Endothelial cell of umbilical vein (primary cell): ENCODE measurements at places on chromosomes 4 and X. TPM values are rescaled to one million over a fixed set of nuclear protein-coding genes. Genes with fewer than 3 reads are reported as not detected.

GRCh38 chr4:168859888-168860694, 150.0 kb downstream of the CBR4 start:
- H3K27me3 ChIP-seq: no peaks in the 10 kb centered on the region
- H3K36me3 ChIP-seq: no peaks in the 10 kb centered on the region
- no peak for DNase-seq
- H3K4me1 ChIP-seq: no peaks in the 10 kb centered on the region
- H3K4me3 ChIP-seq: no peak overlapping the region

GRCh38 chrX:112766774-112767173, 73.9 kb downstream of the AMOT start:
- no peak overlapping the region for H3K27ac ChIP-seq
- H3K27me3 ChIP-seq: no peaks in the 10 kb centered on the region
- H3K4me1 ChIP-seq: no peaks in the 10 kb centered on the region
- H3K4me3 ChIP-seq: no peak overlapping the region

- H3K36me3 ChIP-seq: no peaks in the 10 kb centered on the region
- DNase-seq: no peak
- no peak overlapping the region for H3K27ac ChIP-seq
Observed at GRCh38 chrX:136015016-136015415, 29.8 kb downstream of the SLC9A6 start.

GRCh38 chr4:122668241-122668640, 47.4 kb upstream of the IL21 start:
- no peak overlapping the region for H3K4me3 ChIP-seq
- no peaks in the 10 kb centered on the region for H3K36me3 ChIP-seq
- H3K27me3 ChIP-seq: no peaks in the 10 kb centered on the region
- DNase-seq: no peak
- H3K27ac ChIP-seq: no peak overlapping the region

DNA sequence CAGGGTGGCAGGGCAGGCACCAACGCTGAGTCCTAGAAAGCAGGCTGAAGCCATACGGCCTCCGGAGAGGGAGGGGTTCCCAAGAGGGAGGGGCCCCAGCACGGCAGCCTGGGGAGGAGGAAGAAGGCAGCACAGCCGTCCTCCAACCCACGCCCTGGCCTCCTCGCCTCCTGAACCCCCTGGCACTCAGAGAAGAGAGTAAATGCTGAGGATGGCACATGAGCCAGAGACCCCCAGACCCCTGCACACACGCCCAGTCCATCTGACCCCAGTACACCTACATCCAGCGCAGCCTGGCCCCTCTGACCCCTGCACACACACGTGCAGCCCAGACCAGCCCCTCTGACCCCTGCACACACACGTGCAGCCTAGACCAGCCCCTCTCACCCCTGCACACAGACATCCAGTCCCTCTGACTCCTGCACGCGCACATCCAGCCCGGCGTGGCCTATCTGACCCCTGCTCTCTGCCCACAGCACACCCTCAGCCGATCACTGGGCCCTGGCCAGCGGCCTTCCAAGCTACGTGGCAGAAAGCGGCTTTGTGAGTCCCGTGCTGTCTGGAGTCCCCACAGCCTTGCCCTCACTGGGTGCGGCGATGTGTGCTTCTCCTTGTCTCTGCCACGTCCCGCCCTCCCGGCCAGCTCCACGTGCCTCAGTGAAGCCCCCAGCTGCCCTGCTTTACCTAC, 18.5 kb downstream of the ATP5ME start:
- H3K27me3 ChIP-seq: no peaks in the 10 kb centered on the region
- H3K4me1 ChIP-seq: no peaks in the 10 kb centered on the region
- DNase-seq: no peak
- no peaks in the 10 kb centered on the region for H3K36me3 ChIP-seq
- no peak overlapping the region for H3K27ac ChIP-seq

DNA sequence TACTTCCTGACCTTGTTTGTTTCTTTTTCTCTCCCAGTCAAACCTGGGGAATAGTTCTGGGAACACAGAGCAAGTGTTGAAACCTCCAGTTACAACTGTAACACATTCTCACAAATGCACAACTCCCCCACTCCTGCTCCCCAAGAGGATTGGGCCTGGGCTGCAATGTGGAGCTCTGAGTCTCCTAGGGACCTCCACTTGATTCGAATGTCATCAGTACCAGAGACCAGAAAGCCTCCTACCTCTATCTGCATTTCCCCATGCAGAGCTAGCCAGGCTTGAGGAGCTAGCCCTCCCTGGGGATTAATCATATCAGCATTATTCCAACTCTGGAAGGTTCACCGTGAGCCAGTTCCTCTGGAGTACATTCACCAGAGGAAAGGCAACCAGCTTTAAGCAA, 41.7 kb upstream of the CITED1 start:
- DNase-seq: no peak
- H3K36me3 ChIP-seq: no peaks in the 10 kb centered on the region
- H3K27me3 ChIP-seq: no peaks in the 10 kb centered on the region

MAGEC3 gene
- polyA plus RNA-seq: 0.07 and 0.08 TPM in 2 replicates

GPR173 gene
- polyA plus RNA-seq: 9.2 and 12.7 TPM in 2 replicates

DNA sequence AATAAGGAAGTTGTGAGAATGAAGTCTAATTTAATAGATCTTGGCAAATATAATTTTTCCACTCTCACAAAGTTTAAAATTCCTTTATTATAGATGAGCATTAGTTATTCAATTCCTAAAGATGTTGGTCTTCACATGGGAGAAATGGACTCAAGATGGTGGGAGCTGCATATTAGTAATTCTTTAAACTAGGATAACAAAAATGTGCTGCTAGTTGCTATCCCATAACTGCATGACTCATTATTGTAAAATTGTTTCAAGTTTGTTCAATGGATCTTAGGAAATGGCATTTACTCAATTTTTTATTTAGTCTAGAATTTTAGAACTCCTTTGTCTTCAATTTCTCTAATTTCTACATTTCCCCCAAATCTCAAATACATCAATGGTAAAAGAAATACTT, 155.8 kb downstream of the ATP10D start:
- no peaks in the 10 kb centered on the region for H3K4me1 ChIP-seq
- H3K4me3 ChIP-seq: no peak overlapping the region
- no peaks in the 10 kb centered on the region for H3K36me3 ChIP-seq
- no peak overlapping the region for H3K27ac ChIP-seq
- no peak for DNase-seq

DNA sequence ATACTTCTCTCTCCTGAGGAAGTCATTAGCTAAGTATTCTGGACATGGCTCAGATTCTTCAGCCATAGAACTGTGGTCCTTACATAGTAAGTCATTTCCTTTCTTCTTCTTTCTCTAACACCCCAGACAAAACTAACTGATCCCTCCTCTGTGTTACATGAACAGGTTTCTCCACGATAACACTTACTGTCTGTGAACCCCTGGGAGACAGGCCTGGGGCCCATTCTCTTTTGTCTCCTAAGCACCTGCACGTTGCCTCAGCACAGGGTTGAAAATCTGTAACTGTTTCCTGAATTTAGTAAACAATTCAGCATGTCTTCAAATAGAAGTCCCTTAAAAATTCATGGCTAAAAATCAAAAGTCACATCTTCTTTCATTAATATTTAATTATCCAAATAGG, 24.7 kb downstream of the APBB2 start:
- H3K27ac ChIP-seq: peak overlapping the region; percentile 2
- H3K4me3 ChIP-seq: no peak overlapping the region
- no peak for DNase-seq

GRCh38 chrX:130395341-130395740, 6.4 kb upstream of the RBMX2 start:
- H3K27me3 ChIP-seq: no peaks in the 10 kb centered on the region
- H3K36me3 ChIP-seq: no peaks in the 10 kb centered on the region
- no peaks in the 10 kb centered on the region for H3K4me1 ChIP-seq
- no peak for DNase-seq

DNA sequence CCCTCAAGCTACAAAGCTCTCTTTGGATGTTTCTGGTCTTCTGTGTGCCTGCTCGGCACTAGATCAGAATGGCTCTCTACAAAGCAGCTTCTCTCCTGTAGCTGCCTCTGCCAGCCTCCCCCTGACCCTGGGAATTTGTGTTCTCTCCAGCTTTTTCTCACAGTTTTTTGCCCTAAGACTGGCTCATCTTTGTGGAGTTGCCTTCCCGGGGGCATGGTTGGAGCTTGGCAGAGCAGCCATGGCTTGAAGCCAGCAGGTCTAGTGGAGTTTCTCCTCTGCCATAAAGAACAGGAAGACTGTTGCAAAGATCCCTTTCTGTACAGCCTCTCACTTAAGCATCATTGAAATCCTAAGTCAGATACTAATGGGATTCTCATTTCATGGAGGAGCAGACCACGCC, 163.3 kb upstream of the MAMLD1 start:
- no peaks in the 10 kb centered on the region for H3K27me3 ChIP-seq
- H3K36me3 ChIP-seq: no peaks in the 10 kb centered on the region
- DNase-seq: no peak

DNA sequence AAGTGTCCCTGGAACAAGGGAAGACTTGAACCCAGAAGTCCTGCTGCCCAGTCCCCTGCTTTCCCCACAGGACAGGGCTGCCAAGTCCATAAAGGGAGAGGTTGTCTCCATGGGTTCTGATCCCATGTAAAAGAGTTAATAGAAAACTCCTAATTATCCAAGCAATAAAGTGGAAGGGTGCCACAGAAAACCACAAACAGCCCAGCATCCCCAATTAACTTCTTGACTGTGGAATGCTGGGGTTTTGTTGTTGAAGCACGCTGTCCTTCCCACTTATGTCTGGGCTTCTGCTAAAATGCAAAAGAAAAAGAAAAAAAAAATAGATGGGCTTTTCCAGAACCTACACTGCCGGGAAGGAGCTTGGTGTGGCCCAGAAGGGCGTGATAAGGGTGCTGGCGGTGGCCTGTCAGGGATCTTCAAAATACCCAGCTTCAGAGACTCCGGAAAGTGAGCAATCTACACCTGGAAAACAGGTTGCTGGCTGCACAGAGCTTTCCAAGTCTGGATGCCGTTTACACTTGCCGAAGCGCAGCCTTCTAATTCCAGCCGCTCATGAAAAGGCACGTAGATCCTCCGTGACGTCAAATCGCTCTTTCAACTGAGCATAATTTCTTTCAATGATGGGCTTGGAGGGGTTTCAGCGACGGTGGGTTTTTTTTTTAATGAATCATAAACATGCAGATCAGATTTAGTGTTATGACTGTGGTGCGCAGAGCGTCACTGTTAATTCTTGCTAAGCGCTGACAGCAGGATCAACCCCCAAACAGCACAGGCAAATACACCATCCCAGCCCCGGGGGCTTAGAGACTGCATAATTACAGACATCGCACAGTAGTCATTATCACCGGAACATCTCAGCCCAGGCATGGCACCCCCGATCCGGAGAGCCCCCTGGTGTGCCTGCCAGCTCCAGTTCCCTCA, 197.6 kb downstream of the BCOR start:
- H3K36me3 ChIP-seq: no peaks in the 10 kb centered on the region
- H3K4me3 ChIP-seq: no peak overlapping the region
- H3K27ac ChIP-seq: no peak overlapping the region
- H3K4me1 ChIP-seq: peaks cover 7% of the 10 kb centered on the region

GRCh38 chrX:45295259-45295986, 94.7 kb upstream of the DIPK2B start:
- H3K36me3 ChIP-seq: no peaks in the 10 kb centered on the region
- H3K4me1 ChIP-seq: peaks cover 9% of the 10 kb centered on the region
- H3K27me3 ChIP-seq: no peaks in the 10 kb centered on the region
- peak; percentile 74 for DNase-seq
- H3K27ac ChIP-seq: no peak overlapping the region

SPANXB1 gene
- polyA plus RNA-seq: not detected in 2 replicates

- H3K36me3 ChIP-seq: no peaks in the 10 kb centered on the region
- H3K4me3 ChIP-seq: no peak overlapping the region
- H3K4me1 ChIP-seq: no peaks in the 10 kb centered on the region
- no peaks in the 10 kb centered on the region for H3K27me3 ChIP-seq
Observed at GRCh38 chr4:64682946-64683345, 273.7 kb upstream of the TECRL start.

RIPPLY1 gene
- not detected in 2 replicates for polyA plus RNA-seq

DNA sequence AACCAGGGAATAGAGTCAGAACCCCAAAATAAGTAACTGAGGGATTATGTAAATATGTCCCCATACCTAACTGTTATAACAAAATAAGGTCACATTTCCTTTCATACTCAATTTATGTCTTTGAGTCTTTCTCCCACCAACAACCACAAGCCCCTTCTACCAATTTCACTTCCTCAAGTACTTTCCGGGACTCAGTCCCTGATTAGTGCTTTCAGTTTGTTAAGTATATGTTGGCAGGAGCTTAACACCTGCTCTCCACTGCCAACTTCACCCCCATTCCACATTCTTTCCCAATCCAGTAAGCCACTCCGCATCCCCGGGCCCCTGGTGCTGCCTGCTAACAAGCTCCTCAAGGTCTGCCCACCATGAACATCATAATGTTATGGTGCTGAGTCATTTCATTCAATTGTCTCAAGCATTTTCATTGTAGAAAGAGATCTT, 71.3 kb upstream of the SPRY1 start:
- no peak for DNase-seq
- no peaks in the 10 kb centered on the region for H3K27me3 ChIP-seq
- no peak overlapping the region for H3K4me3 ChIP-seq

PRRG1 gene
- 46.3 TPM in 2 replicates for polyA plus RNA-seq

GRCh38 chr4:139556071-139556723, at the start of gene SETD7:
Gene SETD7 (minus strand): TSS chr4:139556219. CDS start chr4:139556137, 82 bp downstream.
- no peaks in the 10 kb centered on the region for H3K36me3 ChIP-seq
- peaks cover 23% of the 10 kb centered on the region for H3K27me3 ChIP-seq
- H3K4me1 ChIP-seq: peaks cover 24% of the 10 kb centered on the region
- peak; percentile 87 for DNase-seq
- H3K4me3 ChIP-seq: peak within 1 kb of the TSS; percentile 91

DNA sequence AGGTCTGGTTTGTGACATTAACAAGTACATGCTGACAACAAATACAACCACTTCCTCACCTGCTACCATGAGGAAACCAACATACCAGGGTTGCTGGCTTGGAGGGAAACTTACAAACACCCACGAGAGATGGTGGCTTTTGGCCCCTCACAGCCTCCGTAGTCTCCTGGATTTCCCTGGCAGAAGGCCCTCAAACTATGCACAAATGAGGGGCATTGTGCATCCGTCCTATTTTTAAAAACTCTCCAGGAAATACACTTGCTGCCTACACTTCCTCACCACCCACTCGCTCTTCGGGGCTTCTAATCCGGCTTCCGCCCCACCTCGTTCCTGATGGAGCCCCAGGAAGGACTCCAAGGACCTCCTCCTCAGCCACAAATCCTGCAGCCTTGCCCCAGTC, 355.0 kb upstream of the GATB start:
- H3K4me3 ChIP-seq: no peak overlapping the region
- peak; percentile 19 for DNase-seq
- no peak overlapping the region for H3K27ac ChIP-seq
- H3K36me3 ChIP-seq: no peaks in the 10 kb centered on the region
- H3K4me1 ChIP-seq: peaks cover 11% of the 10 kb centered on the region

DNA sequence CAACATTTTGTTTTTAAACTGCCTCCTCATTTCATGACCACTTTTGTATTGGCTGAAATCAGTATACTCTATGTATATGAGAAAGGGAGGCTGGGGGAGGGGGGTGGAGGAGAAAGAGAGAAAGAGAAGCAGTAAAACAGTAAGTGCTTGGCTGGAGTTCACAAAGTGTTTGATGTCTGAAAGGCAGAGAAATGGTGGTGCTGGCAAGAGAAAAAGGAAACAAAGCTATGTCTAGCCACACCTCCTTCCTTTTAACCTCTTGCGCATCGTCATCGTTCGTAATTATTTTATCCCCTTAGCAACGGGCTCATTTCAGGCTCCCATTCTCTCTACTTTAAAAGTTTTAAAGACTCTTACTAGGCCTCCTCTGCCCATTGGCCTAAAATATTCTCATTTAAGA, 25.6 kb downstream of the RPA4 start:
- peak overlapping the region; percentile 94 for H3K27ac ChIP-seq
- H3K4me3 ChIP-seq: no peak overlapping the region
- H3K27me3 ChIP-seq: no peaks in the 10 kb centered on the region
- H3K4me1 ChIP-seq: peaks cover 31% of the 10 kb centered on the region
